Right renal pelvis (tissue), 4 donors: ENCODE measurements at places on chromosomes 5 and 9.

DNA sequence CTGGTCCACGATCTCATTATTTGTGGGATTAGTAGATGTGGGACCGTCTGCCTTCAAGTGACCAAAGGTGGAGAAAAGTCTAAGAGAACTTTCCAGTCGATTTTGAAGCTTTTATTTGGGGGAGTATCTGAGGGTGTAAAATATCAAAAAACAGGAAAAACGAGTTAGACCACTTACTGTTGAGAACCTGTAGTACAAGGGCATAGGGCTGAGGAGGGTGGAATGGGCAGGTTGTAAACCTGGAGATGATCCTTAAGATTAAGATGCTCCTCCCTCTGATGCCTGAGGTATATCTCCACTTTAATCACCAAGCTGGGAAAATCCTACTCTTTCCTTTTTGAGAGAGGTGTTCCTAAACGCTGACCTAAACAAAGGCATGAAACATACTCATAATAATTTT, 32.0 kb upstream of the GTF2H2C start:
- DNase-seq, result no peak

DNA sequence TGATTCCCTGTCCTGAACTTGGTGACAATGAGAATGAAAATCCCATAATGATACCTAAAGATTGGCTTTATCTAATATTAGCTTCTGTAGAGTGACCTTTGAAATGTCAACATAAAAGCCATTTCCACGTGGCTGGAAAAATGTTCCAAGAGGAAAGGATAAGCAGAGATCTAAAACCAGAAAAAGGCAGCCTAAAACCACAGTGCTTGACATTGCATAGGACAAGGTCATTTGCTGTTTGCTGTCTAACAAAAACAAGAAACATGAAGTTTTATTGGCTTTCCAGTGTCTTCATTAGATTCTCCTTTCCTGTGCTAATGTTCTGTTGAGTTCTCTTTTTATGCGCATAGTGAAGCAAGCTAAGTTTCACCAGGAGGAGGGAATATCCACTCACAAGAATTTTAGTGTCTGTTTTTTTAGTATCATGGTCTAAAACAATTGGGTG, 44.6 kb downstream of the CPEB4 start:
- DNase-seq, result no peak

- no peak for DNase-seq
Measured at GRCh38 chr9:14215614-14216013, 98.3 kb downstream of the NFIB start.

- no peak for DNase-seq
Measured at GRCh38 chr9:138099803-138100598, 222.4 kb downstream of the CACNA1B start.

GRCh38 chr5:89351222-89351621, 468.2 kb upstream of the MEF2C start:
- no peak for DNase-seq

- no peak for DNase-seq
Measured at GRCh38 chr9:135559606-135560005, 1.9 kb upstream of the PAEP start.

DNA sequence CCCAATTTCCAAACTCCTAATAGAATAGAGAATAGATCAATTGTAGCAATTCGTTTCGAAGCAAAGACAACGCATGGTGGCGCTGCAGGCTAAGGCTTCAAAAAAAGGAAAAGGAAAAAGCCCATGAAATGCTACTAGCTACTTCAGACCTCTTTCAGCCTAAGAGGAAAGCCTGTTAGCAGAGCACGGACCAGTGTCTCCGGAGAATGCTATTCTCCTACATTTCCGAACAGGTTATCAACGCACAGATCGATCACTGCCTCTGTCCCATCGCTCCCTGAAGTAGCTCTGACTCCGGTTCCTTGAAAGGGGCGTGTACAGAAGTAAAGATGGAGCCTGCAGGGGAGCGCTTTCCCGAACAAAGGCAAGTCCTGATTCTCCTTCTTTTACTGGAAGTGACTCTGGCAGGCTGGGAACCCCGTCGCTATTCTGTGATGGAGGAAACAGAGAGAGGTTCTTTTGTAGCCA, at the start of gene PCDHB15:
PCDHB15 (plus strand) TSS at position 146 of the 468 bp plus-strand sequence; CDS start at position 330, 184 bp downstream.
- DNase-seq, result no peak

DNA sequence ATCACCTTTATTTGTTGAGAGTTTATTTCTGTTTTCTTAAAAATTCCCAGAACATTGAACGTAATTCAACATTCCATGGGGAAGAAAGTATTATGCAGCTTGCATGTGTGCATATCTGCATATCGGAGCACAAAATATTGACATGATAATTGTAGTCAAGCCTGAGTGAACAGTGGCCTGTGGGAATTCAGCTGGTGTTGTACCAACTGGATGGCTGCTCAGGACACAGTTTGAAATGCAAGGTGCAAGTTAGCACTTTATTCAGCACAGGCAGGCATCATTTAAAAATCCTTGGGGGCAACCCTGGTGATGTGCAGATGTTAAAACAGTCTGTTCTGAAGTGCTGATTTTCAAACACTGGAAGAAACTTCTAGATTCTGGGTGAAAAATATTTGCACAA, 82.4 kb downstream of the CNTLN start:
- DNase-seq, result no peak

GRCh38 chr5:12716664-12717063, 812.4 kb upstream of the CTNND2 start:
- DNase-seq, result no peak

DNA sequence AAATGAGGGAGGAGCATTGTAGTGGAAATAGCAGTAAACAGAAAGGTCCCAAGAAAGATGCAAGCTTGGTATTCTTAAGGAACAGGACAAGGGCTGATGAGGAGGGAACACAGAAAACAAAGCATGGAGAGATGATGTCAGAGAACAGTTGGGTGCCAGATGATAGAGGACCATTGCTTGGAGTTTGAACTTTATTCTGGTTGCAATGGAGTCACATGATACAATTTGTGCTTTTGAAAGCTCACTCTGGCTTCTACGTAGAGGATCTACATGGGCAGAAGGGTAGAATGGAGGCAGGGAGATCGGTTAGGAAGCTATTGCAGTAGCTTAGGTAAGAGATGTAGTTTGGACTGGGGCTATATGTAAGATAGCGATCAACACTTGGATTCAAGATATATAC, 39.8 kb downstream of the SGTB start:
- DNase-seq, result no peak

- DNase-seq, result no peak
Measured at GRCh38 chr5:149072376-149072775, 9.5 kb upstream of the SH3TC2 start.

DNA sequence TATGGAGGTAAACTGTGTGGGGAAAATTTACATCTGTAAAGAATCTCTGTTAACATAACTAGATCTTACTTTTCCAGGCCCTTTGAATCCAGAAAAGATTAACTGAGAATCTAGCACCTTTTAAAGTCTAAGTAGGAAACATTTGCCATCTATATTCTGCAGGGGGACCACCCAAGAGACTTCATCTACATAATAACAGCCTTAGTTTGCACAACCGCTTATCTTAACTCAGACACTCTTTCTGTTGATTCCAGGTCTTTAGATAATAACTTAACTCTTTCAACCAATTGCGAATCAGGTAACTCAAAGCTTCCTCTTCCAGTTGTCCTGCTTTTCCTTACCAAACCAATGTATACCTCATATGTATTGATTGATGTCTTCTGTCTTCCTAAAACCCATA, 53.4 kb downstream of the GDNF start:
- DNase-seq, result no peak
